GM12892 (cell line): ENCODE measurements at places on chromosomes 7 and 10.

- DNase-seq: no peak
Measured at GRCh38 chr10:127090138-127090537, 106.3 kb downstream of the INSYN2A start.

DNA sequence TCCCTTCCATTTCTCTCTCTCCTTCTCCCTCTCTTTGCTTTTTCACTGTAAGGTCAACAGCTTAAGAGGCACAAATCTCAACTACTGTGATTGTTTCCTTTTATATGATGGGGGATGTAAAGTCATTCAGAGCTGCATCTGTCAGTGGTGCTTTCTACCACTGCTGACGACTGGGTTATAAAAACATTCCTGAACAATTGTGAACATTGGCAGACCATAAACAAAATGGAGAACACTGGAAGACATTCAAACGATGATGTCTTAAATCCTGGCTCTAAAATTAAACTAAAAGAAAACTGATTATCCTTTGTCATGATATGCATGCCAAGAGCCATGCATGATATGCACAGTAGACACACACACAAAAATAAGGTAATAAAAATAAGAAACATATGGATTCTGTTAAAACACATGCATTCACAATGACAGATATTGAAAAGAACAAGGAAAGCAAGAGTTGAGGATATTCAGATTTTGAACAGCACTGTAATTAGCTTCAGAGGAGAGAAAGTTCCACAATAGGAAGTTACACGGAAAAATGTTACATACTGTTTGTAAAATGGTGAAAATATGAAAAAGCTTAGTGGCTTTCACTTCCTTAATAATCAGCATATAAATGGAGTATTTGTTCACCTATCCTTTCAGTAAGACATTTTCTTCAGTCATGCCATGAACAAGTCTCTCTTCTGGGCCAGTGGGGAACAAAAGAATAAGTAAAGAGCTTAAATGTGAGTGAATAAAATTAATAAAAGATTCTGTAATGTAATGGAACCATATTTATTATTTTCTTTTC lies 89.2 kb downstream of the RNLS start:
- no peak for DNase-seq

- no peak for DNase-seq
Measured at GRCh38 chr7:148264933-148265557, 325.5 kb upstream of the C7orf33 start.

GRCh38 chr10:96746503-96746902 lies 26.2 kb upstream of the PIK3AP1 start:
- no peak for DNase-seq

GRCh38 chr7:144011458-144012230 lies 11.5 kb downstream of the OR6B1 start:
- DNase-seq: no peak

DNA sequence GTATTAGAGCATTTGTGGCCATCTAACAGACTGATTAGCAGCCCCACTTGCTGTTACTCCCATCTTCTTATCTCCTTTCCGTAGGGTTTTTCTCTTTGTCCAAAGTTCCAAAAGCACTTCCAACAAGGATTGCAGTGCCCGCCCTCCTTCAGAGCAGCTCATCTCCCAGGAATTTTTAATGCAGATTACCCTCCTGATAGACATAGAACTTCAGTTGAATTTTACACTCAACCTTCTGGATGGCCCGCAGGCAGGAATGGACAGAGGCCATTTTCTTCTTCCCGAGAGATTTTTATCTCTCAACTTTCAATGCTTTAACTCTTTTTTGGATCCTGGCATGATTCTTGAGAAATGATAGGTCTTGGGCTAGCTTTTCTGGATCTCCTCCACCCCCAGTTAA lies 23.3 kb downstream of the PRKG1 start:
- no peak for DNase-seq

DNA sequence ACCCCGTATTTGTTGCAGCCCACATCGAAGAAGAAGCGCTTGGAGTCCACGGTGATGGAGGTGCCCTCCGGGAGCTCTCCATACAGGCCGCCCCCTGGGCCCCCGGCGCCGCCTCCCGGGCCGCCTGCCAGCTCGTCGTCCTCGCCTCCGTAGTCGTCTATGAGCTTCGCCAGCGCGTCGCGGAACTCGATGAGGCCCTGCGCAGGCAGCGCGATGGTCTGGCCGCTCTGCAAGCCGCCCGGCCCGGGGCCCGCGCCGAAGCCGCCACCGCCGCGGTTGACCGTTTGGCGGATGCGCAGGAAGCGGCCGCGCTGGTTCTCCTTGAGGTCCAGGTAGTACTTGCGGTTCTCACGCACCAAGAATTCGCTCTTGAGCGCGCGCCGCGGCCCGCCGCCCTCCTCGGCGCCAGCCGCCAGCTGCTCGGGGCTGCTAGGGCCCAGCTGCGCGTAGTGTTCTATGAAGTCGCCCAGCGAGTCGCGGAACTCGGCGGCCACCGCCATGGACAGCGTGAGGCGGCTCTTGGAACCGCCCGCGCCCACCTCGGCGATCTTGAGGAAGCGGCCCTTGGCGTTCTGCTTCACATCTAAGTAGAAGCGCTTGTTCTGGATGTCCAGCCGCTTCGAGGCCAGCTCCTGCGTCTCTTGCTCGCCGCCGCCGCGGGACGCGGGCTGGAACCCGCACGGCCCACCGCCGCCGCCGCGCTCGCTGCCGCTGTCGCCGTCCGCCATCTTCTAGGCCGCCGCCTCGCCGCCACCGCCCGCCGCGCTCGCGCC lies 523 bp downstream of the PURB start:
- DNase-seq: no peak

DNA sequence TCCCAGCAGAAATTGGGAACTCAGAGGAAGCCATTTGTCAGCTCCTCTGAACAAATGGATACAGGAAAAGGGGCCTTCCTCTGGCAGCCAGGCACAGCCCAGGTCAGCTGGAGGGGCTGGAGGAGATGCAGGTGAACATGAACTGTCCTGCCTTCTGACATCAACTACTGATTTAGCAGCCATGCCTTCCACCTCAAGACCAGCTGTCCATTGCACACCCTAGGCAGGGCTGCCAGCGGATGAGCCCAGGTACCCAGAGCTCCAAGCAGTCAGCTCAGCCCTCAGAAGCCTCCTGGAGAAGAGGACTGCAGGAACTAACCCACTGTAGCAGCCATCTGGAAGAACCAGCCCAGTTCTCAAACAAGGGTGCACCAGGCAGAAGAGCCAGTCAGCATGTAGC lies 44.1 kb upstream of the GDF10 start:
- no peak for DNase-seq
